LoVo (cell line): ENCODE measurements at places on chromosomes 11 and 22.

- no peak for DNase-seq
These were observed 43.6 kb downstream of the TMEM135 start for GRCh38 chr11:87081358-87081757.

DNA sequence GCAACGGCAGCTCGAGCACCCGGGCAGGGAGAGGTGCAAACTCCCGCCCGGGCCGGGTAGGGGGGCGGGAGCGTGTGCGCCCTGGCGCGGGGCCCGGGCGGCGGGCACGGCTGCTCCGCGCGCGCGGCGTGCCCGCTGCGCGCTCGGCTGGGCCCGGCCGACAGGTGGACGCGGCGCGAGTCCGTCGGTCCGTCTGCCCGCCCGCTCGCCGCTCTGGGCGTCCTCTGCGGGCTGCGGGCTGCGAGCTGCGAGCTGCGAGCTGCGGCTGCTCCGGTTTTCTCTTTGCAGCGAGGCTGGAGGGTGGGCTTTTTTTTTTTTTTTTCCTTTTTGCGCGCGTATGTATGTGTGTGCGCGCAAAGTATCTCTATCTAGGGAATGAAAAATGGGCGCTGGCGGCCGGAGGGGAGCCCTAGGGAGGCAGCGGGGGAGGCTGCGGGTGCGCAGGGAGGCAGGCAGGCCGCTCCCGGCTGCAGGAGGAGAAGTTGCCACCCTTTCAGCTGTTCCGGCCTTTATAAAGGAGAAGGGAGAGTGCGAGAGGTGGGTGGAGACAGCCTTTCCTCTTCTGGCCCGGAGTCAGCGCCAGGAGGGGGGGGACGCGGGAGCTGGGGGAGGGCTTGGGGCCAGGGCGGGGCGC, at the start of gene PDGFB:
Gene PDGFB (minus strand): TSS at position 487 of the 634 bp plus-strand sequence. CDS start 1,019 bp downstream, outside the sequence.
- peak; percentile 39 for DNase-seq

DNA sequence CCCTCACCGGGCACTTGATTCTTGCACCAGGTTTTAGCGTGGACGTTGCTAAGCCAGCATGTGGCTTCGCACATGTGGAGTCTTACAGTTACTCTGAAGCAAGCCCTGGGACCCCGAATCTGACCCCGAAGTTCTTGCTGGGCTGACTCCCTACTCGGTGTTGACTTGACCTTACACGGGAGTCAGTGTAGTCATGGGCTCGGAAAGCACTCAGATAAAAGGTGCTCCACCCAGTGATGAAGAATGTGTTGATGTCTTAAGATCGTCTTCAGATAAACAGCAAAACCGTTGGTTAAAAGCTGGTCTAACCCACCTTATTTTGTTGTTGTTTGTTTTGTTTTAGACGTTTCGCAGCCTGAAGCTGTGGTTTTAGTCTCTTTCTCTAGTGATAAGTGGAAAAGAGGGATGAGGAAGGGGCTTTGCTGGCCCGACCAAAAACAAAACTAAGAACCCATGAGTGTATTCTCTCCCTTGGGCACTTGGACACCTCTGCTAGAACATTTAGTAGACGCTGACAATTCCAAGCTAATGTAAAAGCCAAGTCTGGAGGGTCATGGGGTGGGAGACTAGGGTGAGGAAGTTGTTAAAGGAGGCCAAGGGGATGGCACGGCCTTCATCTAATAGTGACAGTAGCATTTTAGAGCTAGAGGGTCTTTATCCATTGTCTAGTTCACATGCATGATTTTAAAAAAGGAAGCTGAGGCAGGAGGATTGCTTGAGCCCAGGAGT, 69.9 kb downstream of the BCR start:
- no peak for DNase-seq

- no peak for DNase-seq
These were observed 88.0 kb downstream of the DLG2 start for GRCh38 chr11:85539029-85539689.

DNA sequence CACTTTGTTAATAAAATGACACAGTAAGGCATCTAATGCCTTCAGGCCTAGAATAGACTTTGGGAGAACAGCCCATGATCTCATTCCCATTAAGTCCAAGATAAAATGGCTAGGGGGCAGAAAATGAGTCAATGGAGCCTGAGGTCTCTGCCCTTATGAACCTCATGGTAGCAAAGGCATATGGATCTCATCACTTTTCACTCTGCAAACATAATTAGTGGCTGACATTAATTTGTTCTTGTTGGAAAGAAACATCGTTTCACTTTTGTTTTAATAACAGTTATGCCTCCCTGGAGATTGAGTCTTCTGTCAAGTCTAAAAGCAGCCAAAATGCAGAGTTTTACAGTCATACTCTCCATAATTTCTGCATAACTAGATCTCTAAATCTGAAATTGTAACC, 111.8 kb upstream of the API5 start:
- DNase-seq, result no peak

DNA sequence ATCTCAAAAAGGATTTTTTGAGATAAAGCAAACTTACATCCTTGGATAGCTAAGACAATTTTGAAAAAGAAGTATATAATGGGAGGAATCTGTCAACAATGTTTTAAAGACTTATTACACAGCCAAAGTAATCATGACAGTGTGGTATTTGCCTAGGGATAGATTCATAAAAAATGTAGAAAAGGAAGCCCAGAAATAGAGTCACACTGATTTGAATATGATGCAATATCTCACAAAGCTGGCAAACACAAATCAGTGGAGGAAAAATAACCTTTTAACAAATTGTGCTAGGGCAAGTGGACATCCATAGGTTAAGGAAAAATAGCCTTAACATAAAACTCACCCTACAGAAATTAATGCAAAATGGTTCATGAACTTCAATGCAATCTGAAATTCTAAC, 6.0 kb downstream of the XKR3 start:
- DNase-seq, result no peak

DNA sequence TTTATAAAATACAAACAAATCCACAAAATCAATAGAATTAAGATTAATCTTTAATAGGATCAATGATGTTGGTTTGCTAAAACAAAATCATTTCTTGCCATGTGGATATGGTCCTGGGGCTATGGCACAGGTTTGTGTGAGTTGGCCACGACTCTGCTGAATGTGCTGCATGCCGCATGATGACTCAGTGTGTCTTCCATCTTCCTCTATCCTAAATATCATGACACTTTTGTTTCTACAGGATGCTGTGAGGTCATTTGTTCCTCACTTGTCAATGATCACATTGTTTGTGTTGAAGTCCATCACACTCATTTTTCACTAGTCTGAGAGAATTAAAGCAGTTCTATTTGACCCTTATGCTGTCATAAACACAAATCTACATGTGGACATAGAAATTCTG, 167.2 kb upstream of the ZBED5 start:
- DNase-seq, result no peak

- no peak for DNase-seq
These were observed 1.4 kb downstream of the PRR5 start for GRCh38 chr22:44703255-44703870.

- no peak for DNase-seq
These were observed 22.0 kb downstream of the TAF1D start for GRCh38 chr11:93719310-93719709.

DNA sequence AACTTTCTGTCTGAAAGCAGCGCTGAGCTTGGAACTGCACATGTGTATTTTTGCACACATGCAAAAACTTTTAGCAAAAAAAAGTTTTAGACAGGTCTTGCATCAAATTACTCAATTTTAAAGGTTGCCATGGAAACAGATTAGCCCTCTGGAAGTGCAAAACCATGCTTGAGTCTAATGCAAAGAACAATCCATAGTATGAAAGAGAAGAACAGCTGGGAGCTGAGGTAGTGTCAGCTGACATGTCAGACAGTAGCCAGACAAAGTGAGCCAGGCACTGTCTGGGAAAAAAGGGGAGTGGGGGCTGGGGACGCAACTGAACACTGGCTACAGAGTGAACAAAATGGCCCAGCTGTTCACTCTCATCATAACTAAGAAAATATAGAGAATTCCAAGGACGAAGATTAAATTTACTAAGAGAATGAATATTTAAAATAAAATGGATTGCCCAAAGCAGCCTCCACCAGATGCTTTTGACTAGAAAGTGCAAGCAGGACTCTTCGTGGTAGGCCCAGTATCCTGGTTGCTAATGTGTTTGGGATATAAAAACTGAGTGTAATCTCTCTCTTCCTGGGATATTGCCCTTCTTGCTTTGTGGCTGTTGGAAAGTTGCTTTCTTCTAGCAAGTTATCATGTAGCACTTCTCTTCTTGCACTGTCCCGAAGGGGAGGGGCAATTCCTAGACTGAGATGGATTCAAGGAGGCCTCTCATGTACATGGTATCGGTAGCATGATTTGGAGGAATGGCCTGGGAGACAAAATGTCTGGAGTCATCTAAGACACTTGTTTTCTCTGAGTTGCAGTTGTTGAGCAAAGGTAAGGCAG, 434.1 kb upstream of the FAT3 start:
- no peak for DNase-seq

DNA sequence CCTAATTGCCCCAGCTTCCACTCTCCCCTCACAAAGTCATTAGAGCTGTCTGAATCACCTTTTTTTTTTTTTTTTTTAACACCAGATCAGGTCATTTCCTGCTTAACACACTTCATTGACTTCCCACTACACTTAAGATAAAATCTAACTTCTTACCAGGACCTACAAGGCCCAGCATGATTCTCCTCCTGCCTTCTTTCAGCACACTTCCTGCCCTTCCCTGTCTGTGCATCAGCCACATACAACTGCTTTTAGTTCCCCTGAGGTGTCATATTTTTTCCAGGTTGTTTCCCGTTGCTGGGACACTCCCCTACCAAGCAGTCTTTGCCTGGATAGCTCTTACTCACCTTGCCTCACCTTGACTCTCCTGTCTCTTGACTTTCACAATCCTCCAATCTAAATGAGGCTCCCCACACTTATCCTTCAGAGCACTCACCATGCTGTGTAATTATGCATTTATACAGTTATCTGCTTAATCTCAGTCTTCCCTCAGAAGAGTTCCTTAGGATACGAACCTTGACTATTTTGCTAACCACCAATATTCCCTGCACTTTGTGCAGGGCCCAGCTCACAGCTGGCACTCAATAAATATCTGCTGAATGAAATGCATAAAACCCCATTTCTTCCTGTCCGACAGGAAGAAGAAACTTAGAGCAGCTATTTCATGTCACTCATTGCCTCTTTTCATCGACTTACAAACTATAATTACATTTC, 96.6 kb upstream of the AKIP1 start:
- peak; percentile 21 for DNase-seq
